Upper lobe of right lung (tissue), 1 donor: ENCODE measurements at places on chromosomes 7 and 10. TPM values are rescaled to one million over a fixed set of nuclear protein-coding genes. Genes with fewer than 3 reads are reported as not detected.

GRCh38 chr10:21003240-21003822 lies 106.2 kb upstream of the NEBL start:
- no peak for DNase-seq

Gene AP3M1
- total RNA-seq = 33.1 TPM

GRCh38 chr10:11282156-11282555 lies 264.5 kb downstream of the CELF2 start:
- no peak for DNase-seq

DNA sequence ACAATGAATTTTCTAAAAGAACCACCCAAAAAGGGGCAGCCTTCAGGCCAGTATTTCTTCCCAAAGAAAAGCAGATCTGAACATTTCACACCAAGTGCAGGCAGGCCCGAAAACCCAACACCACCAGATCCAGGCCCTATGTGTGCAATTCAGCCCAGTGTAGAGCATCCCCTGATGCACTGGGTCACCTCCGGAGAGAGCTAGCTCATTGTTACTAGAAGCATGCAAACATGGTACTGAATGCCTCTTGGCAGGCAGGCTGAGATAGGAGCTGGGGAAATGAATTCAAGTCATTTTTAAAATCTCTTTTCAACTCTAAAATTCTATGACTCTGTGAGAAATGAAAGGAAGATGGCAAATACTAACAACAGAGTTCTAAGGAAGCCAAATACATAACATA lies 174.8 kb downstream of the ELMO1 start:
- DNase-seq = no peak

Gene SAMD9L
- total RNA-seq = 46.5 TPM

GRCh38 chr7:38107486-38107893 lies 70.6 kb upstream of the STARD3NL start:
- no peak for DNase-seq

DNA sequence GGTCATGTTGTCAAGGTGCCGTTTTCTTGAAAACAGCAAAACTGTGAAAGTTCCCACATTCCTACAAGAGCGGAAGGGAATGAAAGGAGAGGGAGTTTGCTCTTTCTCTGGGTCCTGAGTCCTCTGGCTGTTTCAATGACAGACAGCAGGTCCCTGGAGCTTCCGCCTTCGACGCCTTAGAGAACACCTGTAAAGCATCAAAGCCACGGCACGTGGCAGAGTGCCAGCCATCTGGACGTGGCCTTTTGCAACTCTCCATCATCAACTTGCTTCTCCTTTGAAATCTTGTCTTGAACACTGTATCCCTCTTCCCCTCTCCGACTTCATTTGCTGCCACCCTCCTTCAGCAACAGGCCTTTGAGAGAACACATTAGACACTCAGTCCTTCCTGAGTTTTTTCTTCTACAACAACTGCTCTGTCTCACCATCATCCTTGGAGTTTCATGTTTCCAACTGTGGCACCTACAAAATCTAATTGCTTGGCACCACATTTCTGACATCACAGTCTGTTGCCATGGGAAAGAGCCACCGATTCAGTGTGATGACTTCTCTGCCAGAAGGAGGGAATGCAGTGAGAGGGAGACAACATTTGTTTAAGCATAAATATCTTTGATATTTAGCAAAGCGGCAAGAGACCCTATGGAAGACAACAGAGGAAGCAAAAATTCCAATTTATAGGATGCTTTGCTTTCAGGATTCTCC lies 204.9 kb upstream of the PTER start:
- no peak for DNase-seq

GRCh38 chr7:144484445-144484844 lies 81.0 kb upstream of the NOBOX start:
- no peak for DNase-seq

Gene ZNF438
- total RNA-seq = 14.4 TPM
